ENCODE measurements at places on chromosomes 12 and 14. TPM values are rescaled to one million over a fixed set of nuclear protein-coding genes. Genes with fewer than 3 reads are reported as not detected.

Gene APOF
- total RNA-seq = 188 TPM

Gene KERA
- total RNA-seq = not detected

Gene SMCO2
- not detected for total RNA-seq

Gene FAM181A
- total RNA-seq = not detected

Gene MYF6
- not detected for total RNA-seq

Gene DRAM1
- 2.5 TPM for total RNA-seq

Gene CACNA1C
- 0.83 TPM for total RNA-seq

Gene TAPBPL
- 15.8 TPM for total RNA-seq

Gene DTX3
- total RNA-seq = 2.2 TPM

Gene ACOT6
- 1.6 TPM for total RNA-seq

Gene CD69
- 0.53 TPM for total RNA-seq

Gene IRAK3
- total RNA-seq = 1.7 TPM

Gene CLEC2A
- not detected for total RNA-seq

Gene TIGAR
- total RNA-seq = 3.0 TPM

Gene PRORP
- 18.1 TPM for total RNA-seq

Gene PRR4
- 0.48 TPM for total RNA-seq

Gene BMP4
- total RNA-seq = 2.5 TPM

Gene MAP3K12
- total RNA-seq = 1.4 TPM

Gene KRT71
- total RNA-seq = not detected

Gene CD163L1
- 0.78 TPM for total RNA-seq

Gene TDRD9
- total RNA-seq = 0.75 TPM

Gene CHMP4A
- total RNA-seq = 14.4 TPM

Gene OR4K1
- not detected for total RNA-seq

Gene EIF5
- total RNA-seq = 192 TPM

Gene SERPINA5
- total RNA-seq = 216 TPM

Gene CCDC196
- 4.0 TPM for total RNA-seq

Gene PLBD1
- 2.5 TPM for total RNA-seq

Gene WSCD2
- total RNA-seq = not detected

Gene IFNG-AS1
- not detected for total RNA-seq

Gene RNF41
- 13.2 TPM for total RNA-seq

Gene RBM23
- 35.3 TPM for total RNA-seq

All from left lobe of liver (tissue), 2 donors.